ENCODE measurements at places on chromosomes 6 and 20. TPM values are rescaled to one million over a fixed set of nuclear protein-coding genes. Genes with fewer than 3 reads are reported as not detected.

DNA sequence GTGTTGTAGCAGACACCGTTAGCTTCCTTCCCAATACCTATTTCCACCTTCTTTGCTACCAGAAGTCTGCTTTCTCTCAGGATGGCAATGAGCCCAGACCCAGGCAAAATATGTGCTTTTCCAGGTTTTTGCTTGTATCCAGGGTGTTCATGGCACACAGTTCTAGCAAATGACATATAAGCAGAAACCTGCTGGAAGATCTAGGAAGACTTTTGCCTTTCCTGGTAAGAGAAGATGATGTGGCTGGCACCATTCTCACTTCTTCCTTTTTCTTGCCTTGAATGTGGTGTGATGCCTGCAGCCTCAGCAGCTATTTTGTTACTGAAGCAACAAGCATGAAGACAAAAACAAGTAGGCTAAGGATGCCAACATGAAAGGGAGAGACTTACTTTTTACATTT is 19.2 kb upstream of the TBC1D22B start:
- no peak for DNase-seq

GRCh38 chr6:167471548-167471930 is 146.7 kb downstream of the TTLL2 start:
- DNase-seq = no peak

- no peak for DNase-seq
Measured at GRCh38 chr20:4026093-4026601, 10.8 kb upstream of the RNF24 start.

GRCh38 chr6:10386220-10386619 is 28.7 kb downstream of the TFAP2A start:
- no peak for DNase-seq

- DNase-seq = no peak
Measured at GRCh38 chr20:10467681-10468339, 32.7 kb downstream of the SLX4IP start.

DNA sequence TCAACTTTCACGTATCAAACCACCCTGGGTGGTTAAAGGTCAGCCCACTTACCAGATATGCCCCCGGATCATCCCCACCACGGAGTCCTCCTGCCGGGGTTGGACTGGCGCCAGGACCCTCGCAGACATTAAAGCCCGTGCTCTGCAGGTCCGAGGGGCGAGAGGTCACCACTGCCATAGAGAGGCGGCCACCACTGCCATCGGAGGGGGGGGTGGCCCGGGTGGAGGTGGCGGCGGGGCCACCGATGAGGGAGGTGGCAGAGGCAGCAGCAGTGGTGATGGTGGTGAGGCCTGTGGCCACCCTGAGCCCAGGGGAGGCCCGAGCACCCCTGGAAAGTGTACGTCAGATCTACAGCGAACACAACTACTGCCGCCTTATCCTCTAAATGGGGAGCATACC is 76.3 kb downstream of the ASXL1 start:
- no peak for DNase-seq

- DNase-seq = no peak
Measured at GRCh38 chr6:122122686-122123085, 276.8 kb upstream of the HSF2 start.

GRCh38 chr6:168368066-168368820 is 48.7 kb upstream of the DACT2 start:
- DNase-seq = no peak

Gene COL21A1
- total RNA-seq = 56.3 TPM

Gene ZNF341
- 1.2 TPM for total RNA-seq

Gene PI3
- not detected for total RNA-seq
